Mesenchymal stem cell (in vitro differentiated cells and primary cell): ENCODE measurements at places on chromosomes 11 and 22.

GRCh38 chr11:86245369-86246292 is 1.1 kb downstream of the EED start:
- peak; percentile 42 for DNase-seq

DNA sequence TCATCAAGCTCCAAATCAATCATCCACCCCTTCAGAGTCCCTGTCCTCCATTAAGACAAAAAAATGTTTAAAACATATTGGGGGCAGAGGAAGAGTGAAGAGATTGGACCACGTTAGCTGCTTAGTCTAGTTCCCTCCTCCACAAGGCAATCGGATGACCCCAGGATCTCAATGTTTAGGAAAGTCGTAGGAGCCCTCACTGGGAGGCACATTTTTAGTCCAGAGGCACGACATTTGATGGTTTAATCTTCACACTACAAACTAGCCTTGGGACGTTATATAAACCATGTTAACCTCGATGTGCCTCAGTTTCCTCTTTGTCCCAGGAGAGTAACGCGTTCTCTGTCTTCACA is 588 bp upstream of the FAT3 start:
- no peak for DNase-seq

DNA sequence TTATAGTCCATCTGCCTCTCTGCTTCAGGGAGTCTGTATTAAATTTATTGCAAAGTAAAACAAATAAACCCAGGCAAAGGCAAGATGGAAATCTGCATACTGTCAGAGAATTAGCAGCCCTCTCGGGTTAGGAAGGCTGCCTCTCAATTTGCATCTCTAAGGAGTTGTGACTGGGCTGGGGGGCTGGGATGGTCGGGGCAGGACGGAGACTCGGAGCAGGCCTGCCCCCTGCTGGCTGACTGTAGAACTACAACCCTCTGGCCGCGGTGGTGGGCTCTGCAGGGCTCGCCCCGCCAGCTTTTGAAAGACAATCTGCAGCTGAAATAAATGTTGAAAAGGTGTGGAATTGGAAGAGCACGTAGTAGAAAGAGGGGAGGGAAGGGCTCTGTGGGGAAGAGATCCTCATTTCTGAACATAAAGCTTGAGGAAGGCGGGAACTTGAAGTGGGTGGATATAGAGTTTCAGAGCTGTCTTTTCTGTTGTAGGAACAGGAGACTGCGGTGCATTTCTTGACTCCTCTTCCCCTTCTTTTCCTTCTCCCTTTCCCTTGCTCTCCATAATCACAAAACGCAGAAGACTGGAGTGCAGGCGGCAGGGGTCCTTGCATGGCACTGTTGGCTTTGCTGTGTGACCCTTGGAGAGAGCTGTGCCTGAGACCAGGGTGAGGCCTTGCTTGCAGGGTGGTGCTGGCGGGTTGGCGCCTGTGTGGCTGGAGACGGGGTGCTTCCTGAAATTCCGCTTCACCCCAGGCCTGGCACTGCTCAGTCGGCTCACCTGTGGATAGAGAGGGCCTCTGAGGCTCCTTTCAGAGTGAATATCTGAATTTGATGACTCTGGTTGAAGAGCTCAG is 22.6 kb upstream of the PKNOX2 start:
- DNase-seq = peak; percentile 38

- DNase-seq = no peak
These were observed 61.8 kb upstream of the POU2AF2 start for GRCh38 chr11:111183706-111184105.

- peak; percentile 32 for DNase-seq
These were observed 13.7 kb downstream of the RNF141 start for GRCh38 chr11:10526974-10527918.

GRCh38 chr11:27241311-27242122 is 121.5 kb downstream of the CCDC34 start:
- DNase-seq = peak; percentile 53

GRCh38 chr11:115238086-115238485 is 266.1 kb downstream of the CADM1 start:
- no peak for DNase-seq

DNA sequence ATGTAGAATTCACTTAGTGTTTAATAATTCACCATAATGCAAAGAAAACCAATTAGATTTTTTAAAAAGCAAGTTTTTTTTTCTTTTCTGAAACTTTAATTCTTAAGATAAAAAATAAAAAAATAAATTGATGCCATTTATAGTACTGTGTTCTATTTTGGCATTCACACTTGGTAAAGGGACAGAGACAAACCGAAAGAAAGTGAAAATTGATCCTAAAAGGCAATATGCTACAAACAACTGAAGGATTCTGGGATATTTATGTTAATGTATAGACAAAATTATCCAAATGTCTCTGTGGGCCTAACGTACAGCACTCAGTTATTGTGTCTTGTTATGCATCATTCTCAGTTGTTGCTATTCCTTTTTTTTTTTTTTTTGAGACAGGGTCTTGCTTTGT is 41.9 kb upstream of the DDI1 start:
- no peak for DNase-seq

GRCh38 chr11:107928767-107929507 is 689 bp downstream of the RAB39A start:
- DNase-seq = no peak

DNA sequence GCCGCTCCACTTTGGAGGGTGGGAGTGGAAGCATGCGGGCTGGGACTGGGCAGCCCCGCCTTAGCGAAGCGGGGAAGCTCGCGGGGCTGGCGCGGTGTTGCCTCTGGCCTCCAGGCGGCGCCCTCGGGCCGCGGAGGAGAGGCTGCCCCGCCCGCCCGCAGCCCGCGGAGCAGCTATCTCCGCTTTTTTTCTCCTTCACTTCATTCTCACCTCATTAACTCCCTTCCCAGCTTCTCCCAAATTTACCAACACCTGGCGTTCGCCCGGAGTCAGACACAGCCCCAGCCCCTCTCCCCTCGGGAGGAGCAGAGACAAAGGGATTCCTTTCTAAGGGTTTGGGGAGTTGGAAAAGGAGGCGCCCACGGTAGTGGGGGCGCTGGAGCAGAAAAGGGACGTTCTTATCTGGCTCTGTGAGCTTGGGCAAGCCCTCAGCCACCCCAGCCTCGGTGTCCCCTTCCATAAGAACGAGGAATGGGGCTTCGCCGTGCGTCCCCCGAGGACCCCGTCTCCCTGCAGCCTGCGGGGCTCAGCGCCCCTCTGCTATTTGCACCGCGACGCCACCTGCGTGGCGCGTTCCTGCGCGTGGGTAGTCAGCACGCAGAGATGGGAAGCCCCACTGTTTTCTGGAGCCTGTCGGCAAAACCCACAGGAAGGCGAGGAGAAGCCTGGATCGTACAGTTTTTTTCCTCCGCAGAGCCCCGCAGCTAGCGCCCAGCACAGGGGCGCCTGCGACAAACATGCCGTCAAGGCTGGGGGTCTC is 1.5 kb upstream of the WNT11 start:
- peak; percentile 69 for DNase-seq

GRCh38 chr11:80084608-80085007 is 643.8 kb upstream of the TENM4 start:
- no peak for DNase-seq

DNA sequence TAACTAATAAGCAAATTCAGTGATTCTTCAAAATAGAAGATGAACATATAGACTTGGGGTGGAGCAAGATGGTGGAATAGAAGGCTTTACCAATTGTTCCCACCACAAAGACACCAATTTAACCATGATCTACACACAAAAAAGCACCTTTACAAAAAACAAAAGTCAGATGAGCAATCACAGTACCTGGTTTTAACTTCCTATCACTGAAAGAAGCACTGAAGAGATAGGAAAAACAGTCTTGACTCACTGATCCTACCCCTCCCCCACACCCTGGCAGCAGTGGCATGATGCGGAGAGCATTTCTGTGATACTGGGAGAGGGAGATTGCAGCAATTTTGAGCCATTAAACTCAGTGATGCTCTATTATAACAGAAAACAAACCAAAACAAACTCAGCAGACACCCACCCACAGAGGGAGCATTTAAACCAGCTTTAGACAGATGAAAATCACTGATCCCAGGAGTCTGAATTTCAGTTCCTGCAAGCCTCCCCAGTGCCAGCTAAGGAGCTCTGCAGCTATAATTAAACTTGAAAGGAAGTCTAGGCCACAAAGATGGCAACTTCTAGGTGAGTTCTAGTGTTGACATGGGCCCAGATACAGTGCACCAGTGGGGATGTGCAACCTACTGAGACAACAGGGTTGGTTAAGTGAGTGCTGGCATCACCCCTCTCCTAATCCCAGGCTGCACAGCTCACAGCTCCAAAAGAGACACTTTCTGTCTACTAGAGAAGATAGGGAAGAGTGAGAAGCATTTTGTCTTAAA is 161.8 kb upstream of the GRIA4 start:
- DNase-seq = no peak

DNA sequence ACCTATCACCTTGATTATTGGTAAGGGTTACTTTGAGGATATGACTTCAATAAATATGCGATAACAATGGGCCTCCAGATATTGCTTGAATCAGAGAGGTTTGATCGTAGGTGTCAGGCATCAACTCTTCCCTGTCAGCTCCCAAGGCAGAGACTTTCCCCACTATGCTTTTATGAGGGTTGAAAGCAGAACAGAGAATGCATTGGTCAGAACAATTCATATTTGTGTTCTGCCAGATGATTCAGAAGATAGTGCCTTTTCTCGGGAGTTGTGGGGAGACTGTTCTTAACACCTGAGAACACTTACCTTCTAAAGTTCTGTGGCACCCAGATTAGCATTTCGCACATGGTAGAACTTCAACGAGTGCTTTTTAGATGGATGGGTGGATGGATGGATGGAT is 386.3 kb upstream of the CADM1 start:
- no peak for DNase-seq
